ENCODE measurements at places on chromosomes 16 and 17. TPM values are rescaled to one million over a fixed set of nuclear protein-coding genes. Genes with fewer than 3 reads are reported as not detected.

Gene SHISA9
- total RNA-seq = 0.06 TPM

Gene TOP2A
- 286 TPM for total RNA-seq

Gene AXIN1
- total RNA-seq = 32.4 TPM

Gene GAS7
- 0.49 TPM for total RNA-seq

Gene HOXB4
- total RNA-seq = 0.08 TPM

Gene TBC1D26
- not detected for total RNA-seq

Gene MYH1
- total RNA-seq = not detected

Gene ZG16
- total RNA-seq = not detected

Gene KRTAP2-2
- total RNA-seq = not detected

Gene FNDC8
- not detected for total RNA-seq

Data from A549 treated with DMSO at 1 μM for 4 hours (cell line).